ENCODE measurements at places on chromosomes 16 and 17. TPM values are rescaled to one million over a fixed set of nuclear protein-coding genes. Genes with fewer than 3 reads are reported as not detected.

- no peak for DNase-seq
Observed at GRCh38 chr17:81069135-81069645, 34.2 kb downstream of the BAIAP2 start.

- no peak for DNase-seq
Observed at GRCh38 chr17:81366648-81367047, 28.6 kb upstream of the BAHCC1 start.

GRCh38 chr16:11079652-11080187, 135.4 kb downstream of the CLEC16A start:
- peak; percentile 56 for DNase-seq

DNA sequence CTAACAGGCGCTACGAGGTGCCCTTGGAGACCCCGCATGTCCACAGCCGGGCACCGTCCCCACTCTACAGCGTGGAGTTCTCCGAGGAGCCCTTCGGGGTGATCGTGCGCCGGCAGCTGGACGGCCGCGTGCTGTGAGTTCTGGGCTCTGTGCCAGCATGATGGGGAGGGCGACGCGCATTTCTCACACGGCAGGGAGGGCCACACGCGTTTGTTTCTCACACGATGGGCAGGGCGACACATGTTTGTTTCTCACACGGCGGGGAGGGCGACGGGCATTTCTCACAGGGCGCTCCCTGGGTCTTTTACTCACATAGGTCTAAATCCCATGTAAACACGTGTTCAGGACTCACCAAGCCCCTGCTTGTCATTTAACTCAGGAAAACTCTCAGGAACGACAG, 4.4 kb downstream of the GAA start:
- no peak for DNase-seq

DNA sequence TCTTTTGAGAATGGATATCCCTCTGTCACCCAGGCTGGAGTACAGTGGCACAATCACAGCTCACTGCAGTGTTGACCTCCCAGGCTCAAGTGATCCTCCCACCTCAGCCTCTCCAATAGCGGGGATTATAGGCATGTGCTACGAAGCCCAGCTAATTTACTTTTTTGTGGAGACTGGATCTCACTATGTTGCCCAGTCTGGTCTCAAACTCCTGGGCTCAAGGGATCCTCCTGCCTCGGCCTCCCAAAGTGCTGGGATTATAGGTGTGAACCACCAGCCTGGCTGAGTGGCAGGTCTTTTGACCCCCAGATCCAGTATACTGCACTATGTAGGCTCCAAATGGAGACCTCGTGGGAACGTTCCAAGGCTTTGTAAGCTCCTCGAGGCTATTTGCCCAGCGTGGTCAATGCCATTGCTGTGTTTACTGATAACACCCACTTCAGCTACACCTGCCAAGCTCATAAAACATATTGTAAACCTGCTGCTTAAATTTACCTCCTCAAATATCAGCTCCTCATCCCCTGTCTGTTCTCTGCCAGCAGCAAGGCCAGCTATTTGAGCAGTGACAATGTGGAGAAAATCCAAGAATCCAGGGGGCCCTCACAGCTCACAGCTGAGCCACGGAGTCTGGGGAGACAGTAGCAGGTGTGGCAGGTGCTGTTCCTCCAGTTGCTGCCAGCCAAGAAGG, 16.2 kb upstream of the KIFC3 start:
- no peak for DNase-seq

- peak; percentile 68 for DNase-seq
Observed at GRCh38 chr17:69050999-69051775, 9.5 kb downstream of the ABCA9 start.

GRCh38 chr17:38460716-38461630, 32.7 kb downstream of the ARHGAP23 start:
- no peak for DNase-seq

DNA sequence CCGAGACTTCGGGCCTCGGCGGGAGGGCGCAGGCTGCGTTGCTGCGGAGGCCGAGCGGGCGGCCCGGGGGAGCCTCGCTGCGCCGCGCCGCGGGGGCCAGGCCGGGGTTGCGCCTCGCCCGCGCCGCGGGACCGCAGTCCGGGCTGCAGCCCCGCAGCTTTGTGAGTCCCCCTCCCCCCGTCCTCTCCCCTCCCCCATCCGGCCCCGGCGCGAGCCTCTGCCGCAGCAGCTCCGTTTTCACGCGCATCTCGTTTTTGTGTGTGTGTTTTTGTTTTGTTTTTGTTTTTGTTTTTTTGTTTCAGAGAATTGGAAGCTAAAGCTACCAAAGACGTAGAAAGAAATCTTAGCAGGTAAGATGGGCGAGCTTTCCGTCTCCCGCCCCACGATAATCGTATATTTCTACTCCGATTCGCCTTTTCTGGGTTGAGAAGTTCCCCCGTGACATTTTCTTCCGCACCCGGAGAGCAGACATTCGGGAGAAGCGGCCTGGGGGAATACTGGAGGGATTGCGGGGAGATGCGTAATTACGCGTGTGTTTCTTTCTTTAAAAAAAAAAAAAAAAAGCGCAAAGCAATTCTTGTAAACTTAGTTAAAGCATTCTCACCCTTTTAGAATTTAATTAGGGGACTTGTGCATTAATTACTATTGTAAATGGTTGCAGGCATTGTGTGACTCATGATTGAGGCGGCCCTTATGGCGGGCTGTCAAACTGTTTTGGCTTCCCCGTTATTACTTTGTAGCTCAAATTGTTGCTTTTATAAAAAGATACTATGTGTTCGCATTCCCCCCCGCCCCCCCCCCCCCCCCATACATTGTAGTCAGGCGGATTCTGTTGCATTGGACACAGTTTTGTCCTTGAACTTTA, 732 bp downstream of the TNRC6A start:
- DNase-seq: no peak

DNA sequence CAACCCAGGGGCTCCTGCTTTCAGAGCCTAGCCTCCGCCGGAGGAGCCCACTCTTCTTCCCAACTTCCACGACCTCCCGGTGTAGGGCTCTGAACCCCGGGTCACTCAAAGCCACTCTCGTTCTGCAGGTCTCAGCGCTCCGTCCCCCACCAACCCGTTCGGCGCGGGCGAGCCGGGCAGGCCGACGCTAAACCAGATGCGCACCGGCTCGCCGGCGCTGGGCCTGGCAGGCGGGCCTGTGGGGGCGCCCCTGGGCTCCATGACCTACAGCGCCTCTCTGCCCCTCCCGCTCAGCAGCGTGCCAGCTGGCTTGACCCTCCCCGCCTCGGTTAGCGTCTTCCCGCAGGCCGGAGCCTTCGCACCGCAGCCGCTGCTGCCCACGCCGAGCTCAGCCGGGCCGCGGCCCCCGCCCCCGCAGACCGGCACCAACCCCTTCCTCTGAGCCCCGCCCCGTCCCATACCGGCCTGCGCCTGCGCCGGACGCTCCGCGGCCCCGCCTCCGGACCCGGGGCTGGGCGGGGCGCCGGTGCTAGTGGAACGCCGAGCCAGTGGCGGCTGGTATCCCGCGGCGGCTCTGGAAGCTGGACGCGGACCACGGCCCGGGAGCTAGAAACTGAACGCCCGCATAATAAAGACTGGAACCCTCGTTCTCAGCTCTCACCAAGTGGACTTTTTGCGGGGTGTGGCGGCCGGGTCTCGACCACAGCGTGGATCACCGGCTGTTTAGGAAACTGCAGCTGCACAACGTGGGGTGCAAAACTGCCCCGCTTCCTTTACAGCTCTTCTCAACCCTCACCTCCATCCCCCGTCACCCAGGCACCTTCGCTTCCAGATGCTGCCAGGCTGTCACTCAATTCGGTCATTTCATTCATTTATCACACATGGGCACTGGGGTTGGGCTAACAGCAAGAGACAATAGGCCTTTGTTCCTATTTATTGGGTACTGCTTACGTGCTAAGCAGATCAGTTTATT, 5.0 kb upstream of the SPATA20 start:
- peak; percentile 30 for DNase-seq

DNA sequence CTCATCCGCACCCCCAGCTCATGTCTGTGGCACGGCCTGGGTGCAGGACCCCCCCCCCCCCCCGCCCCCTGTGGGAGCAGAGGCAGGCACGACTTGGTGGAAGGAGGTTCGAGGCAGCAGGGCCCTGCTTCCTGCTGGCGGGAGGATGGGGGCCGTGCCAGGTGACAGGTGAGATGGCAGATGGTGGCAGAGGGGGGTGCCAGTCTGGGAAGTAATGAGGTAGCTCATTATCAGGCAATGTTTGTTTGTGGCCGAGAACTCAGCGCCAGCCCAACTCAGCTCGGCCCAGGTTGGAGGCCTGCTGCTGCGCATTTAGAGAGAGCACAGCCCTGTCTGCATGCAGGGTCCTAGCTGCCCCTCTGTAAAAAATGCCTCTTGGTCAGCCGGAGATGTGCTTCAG, 40.1 kb upstream of the JPH3 start:
- no peak for DNase-seq

GRCh38 chr16:31461921-31462804, 2.9 kb downstream of the ARMC5 start:
- no peak for DNase-seq

The RND2 gene
- total RNA-seq: 0.13 TPM

The PRSS36 gene
- total RNA-seq: 0.39 TPM

The HSF5 gene
- under 0.01 TPM for total RNA-seq

The TAC4 gene
- not detected for total RNA-seq

- DNase-seq: peak; percentile 88
Observed at GRCh38 chr17:44223541-44224071, 4.1 kb upstream of the UBTF start.

The TBC1D26 gene
- total RNA-seq: not detected

- peak; percentile 55 for DNase-seq
Observed at GRCh38 chr16:24539850-24540601, 660 bp downstream of the RBBP6 start.

- DNase-seq: peak; percentile 32
Observed at GRCh38 chr16:46949241-46949892, 24.1 kb downstream of the DNAJA2 start.

DNA sequence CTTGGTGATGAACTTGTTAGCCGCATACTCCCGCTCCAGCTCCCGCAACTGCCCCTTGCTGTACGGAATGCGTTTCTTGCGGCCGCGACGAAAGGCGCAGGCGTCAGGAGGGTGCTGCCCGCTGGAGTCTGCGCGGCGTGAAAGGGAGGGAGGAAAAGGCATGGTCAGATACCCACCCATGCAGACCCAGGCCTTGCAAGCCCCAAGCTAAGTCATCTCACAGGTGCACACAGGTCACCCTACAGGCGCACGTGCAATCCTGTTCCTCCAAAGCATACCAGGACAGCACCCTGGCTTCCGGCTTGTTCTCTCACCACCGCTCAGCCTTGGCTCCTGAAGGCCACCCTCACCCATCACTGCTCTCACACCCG, 1.6 kb downstream of the HOXB13 start:
- DNase-seq: no peak

The ZNF267 gene
- 17.5 TPM for total RNA-seq

GRCh38 chr17:68675723-68676122, 74.6 kb upstream of the FAM20A start:
- no peak for DNase-seq

DNA sequence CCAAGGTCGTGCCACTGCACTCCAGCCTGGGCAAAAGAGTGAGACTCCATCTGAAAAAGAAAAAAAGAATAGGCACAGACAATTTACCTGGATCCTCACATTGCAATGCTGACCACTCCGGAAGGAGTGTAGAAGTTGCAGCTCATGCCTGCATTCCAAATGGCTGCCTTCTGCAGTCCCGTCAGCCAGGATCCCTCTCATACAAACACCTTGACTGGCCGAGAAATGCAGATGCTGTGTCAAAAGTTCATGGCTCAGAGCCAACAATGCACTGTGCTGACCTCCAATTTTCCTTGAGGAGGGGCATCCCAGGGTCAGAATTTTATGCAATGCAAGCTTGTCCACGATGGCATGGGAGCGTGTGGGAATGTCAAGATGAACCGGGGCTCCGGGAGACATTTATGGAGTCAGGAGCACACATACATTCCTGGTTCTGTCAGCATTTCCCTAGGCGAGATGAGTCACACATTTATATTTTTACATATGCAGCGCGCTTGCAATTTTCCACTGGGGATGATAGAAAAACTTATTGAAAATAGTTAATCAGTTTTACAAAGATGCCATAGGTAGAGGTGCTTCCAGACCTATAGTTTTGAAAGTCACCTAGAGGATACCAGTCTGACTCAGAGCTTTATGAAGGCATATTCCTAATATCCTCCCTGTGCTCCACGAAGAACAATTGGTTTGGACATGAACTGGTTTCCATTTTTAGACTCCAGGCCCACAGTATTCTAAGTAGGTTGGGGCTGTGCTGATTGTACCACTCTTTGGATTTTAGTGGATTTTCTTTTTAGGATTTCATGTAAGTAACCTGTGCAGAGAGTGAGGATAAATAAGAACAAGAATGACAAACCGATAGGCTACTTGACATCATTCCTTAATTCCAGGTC, 614.6 kb downstream of the MAF start:
- no peak for DNase-seq

DNA sequence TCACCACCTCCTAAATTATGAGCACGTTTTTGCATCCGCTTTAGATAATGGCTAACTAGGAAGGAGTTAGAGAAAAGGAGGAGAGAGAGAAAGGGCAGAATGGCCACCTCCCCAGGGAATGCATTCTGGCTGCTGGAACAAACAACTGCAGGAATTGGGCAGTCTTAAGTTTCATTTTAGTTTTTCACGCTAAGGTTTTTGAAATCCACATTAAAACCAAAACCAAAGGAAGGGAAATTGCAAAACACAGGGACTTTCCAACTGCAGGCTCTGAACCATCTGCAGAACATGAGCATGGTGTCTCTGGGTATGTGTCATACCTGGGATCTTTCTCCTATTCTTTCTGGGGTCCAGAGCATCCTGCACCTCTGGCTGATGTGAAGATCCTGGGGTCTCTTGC, 12.1 kb upstream of the CCL8 start:
- no peak for DNase-seq

DNA sequence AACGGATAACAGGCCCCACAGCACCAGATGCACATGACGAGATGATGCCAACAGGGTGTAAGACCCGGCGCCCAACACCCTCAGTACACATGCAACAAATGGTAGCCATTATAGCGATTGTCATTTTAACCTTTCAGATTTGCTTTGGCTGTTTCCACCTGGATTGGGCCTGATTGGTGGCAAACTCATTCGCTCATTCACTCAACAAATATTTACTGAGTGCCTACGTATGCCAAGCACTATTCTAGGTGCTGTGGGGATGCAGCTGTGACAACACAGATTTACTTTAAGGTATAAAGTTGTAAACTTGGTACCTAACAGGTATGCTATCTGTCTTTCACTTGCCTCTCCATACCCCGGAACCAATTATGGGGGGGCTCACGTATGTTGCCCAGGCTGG, 66.8 kb downstream of the SRCIN1 start:
- no peak for DNase-seq
